ENCODE measurements at places on chromosomes 2 and 18.

DNA sequence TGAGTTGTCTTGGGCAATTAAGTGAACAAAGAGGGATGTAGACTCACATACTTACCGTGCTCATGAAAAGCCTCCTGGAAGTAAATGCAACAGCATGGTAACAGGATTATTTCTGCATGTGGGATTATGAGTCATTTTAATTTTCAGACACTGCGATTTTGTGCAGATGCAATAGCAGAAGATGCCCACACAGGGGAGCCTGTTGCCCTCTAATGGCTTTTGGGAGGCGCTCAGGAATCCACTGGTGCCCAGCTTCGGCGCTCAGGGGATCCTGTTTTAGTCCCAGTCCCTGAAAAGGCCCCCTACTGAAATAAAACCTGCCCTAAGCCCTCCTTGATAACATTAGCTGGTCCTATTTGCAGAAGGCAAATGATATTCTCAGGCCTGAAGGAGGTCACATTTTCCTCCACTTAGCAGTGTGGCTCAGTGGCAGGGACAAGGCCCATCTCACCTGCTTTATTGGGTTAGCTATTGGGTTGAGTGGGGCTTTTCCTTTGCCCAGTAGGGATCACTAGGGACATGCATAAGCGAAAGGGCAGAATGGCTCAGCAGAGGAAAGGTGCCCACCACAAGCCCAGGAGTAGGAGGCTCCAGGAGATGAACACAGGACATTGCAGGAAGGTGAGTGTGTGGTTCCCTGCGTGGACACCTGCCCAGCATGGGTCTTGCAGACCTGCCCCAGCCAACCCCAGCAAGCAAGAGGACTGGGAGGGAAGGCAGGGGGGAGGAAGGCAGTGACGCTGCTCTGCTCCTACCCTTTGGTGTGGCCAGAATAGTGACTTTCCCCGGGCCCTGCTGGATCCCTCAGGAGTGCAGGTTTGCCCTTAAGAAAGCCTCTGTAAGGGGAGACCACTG lies 26.5 kb upstream of the KCNS3 start:
- DNase-seq = no peak

- no peak for DNase-seq
Observed at GRCh38 chr2:10305254-10305635, 2.5 kb downstream of the HPCAL1 start.

DNA sequence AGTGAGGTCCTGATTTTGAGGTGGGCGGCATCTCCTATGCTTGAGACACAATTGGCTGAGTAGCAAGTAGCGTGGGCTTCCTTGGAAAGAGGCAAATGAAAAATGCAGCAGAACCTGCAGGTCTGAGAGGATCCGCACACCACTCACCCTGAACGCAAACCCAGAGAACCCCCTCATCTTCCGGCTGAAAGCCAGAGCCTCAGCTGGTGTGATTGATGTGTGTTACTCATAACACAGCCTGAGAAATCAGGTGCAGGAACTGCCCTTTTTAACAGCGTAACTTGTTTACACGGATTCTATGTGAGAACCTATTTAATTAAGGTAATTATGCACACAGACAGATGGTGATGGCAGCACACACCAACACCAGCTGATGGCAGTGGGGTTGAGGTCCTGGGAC lies 123.4 kb downstream of the MRO start:
- no peak for DNase-seq

GRCh38 chr2:237289139-237289538 lies 124.8 kb downstream of the COL6A3 start:
- DNase-seq = no peak

GRCh38 chr2:127083819-127084503 lies 23.0 kb downstream of the BIN1 start:
- DNase-seq = no peak

- DNase-seq = no peak
Observed at GRCh38 chr2:174632841-174633622, 35.4 kb upstream of the WIPF1 start.

DNA sequence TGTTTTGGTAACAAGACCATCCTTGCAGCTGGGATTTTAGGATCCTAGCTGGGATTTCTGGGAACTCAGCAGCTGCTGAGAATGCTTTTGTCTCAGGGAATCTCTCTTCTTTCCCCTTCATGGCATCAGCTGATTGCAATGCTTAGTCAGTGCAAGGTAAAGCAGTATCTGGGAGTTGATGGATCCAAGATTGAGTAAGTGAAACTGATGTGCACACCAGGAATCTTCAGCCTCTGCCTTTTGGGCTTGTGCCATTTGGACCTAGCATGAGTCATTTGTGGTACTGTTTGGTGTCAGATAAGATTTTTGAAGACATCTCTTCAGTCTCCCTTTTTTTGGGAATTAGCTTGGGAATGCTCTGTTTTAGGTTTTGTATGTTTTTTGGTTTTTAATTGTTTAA lies 363.3 kb upstream of the TFPI start:
- DNase-seq = no peak

GRCh38 chr2:102619414-102620319 lies at the start of gene SLC9A2:
Gene SLC9A2, plus strand, starts transcription at chr2:102619553. Its CDS starts 296 bp downstream, at chr2:102619849.
- no peak for DNase-seq

GRCh38 chr2:239726091-239726591 lies 299.0 kb downstream of the NDUFA10 start:
- DNase-seq = no peak

- DNase-seq = no peak
Observed at GRCh38 chr2:207674826-207675225, 36.6 kb upstream of the CCNYL1 start.

GRCh38 chr2:64493788-64494187 lies 30.3 kb upstream of the AFTPH start:
- DNase-seq = no peak

GRCh38 chr2:15260196-15260595 lies 300.9 kb downstream of the NBAS start:
- no peak for DNase-seq

GRCh38 chr18:3504637-3505036 lies 54.7 kb downstream of the TGIF1 start:
- no peak for DNase-seq

DNA sequence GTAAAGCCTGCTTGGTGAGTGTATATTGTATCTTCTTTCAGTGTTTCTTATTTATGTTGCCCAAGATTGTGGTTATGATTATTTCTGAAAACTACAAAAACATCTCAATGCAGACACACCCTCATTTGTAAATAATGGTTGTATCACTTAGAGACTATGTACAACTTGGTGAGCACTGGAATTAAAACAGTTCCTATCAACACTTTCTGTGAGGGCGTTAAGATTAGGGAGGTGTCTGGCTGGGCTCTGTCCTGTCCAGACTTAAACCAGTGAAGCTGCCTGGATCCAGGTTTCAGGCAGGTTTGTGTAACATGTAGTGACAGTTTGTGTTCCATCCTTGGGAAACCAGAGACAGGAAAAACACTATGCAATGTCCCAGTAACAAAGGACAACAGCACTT lies 49.7 kb downstream of the CTAGE1 start:
- DNase-seq = no peak

- no peak for DNase-seq
Observed at GRCh38 chr2:47267711-47268086, 112.6 kb upstream of the STPG4 start.

GRCh38 chr2:37326285-37326684 lies 1.7 kb upstream of the PRKD3 start:
- no peak for DNase-seq

- no peak for DNase-seq
Observed at GRCh38 chr2:143936848-143937722, 582.8 kb downstream of the ZEB2 start.

GRCh38 chr18:7520200-7520785 lies 46.8 kb upstream of the PTPRM start:
- no peak for DNase-seq

GRCh38 chr18:14921031-14921430 lies 173.1 kb downstream of the ANKRD30B start:
- DNase-seq = no peak

- DNase-seq = no peak
Observed at GRCh38 chr2:49069829-49070228, 84.5 kb downstream of the FSHR start.

- no peak for DNase-seq
Observed at GRCh38 chr2:10940596-10940995, 28.9 kb downstream of the KCNF1 start.

DNA sequence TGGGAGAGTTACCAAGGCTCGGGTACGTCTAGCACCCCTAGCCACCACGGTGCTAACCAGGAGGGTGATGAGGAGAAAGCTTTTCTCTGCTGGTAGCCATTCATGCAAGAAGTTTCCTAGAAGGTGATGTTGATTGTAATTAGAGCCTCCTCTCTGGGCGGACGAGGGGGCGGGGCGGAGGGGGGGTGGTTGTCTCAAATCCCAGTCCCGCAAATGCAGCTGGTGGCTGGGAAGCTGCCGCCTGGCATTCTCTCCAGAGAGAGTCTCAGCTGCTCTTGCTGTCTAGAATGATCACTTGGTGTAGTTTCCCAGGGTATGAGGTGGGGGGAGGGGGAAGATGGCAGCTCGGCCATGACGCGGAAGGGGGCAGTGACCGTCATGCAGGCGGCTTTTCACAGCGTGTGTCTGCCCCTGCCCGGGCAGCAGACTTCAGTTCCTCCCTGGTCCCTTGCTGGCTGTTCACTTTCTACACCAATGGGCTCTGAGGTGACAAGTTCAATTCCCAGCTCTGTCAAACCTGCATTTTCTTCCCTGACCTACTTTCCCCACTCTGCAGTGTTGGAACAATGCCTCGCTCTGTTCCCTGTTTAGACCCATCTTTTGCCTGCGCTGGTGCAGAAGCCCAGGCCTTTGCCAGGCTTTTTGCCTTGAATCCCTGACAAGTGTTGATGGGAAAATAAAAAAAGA lies 61.5 kb upstream of the KLF7 start:
- DNase-seq = no peak

DNA sequence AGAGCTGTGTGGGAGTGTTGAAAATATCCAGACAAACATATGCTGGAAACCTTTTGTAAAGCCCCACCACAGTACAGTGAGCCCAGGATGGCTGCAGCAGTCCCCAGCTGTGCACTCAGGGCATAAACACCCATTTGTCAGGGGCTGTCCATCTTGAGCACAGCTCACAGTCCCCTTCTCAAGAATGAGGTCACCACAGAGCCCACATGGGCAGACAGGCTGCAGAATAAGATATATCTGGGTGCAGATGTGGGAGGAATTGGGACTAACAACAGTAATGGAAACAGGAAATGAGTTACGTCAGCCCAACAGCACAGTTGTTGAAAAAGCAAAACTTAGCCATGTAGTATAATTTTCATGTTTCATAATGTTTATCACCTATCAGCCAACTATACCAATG lies 219.6 kb downstream of the ETAA1 start:
- DNase-seq = no peak

GRCh38 chr2:182301093-182301492 lies 125.7 kb downstream of the PDE1A start:
- DNase-seq = no peak

- DNase-seq = no peak
Observed at GRCh38 chr2:241368643-241369042, 12.6 kb downstream of the FARP2 start.

GRCh38 chr2:72676341-72677025 lies 149.3 kb downstream of the EXOC6B start:
- DNase-seq = no peak

DNA sequence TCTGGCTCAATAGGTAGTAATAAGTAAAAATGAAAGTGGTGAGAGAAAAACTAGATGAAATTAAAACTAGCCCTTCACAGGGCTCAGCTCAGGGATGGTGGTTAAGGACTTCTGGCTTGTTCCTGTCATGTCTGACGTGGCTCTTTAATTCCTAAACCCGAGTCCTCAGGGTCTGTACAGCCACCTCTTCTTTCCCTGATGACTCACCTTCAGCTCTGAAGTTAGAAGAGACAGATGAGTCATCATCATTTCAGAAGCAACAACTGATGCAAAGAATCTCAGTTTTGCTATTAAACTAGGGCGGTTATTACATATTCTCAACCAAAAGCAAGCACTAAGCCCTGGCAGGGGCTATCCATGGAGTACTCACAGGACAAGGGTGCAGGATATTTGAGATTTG lies 24.0 kb upstream of the ITGB6 start:
- DNase-seq = peak; percentile 52

GRCh38 chr2:232234922-232235615 lies 143.5 kb upstream of the ALPP start:
- no peak for DNase-seq

GRCh38 chr2:224174521-224174920 lies 135.4 kb upstream of the SERPINE2 start:
- DNase-seq = no peak

GRCh38 chr2:96239745-96240264 lies 26.0 kb downstream of the TMEM127 start:
- no peak for DNase-seq

DNA sequence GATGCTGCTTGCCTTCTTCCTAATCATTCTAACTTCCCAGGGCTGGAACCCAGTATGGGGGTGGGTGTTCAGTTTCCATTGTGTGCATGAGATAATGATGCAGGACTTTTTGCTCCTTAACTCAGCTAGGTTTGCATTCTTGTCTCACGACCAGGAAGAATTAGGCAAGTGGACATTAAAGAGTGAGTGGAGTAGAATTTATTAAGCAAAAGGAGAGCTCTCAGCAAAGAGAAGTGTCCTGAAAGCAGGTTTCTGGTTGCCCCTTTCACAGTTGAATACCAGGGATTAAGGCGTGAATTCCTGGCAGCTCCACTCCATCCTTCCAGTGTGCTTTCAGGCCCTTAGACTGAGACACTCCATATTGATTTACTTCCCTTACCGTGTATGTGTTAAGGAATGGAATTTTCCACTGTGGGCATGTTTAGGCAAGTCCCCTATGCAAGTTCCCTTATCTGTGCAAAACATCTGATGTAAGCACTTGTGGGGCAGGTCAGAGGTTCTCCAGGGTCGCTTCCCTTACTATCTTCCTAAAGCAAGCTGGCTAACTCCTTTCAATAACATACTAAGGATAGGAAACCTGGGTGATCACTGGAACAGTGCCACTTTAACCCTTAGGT lies 126.5 kb downstream of the GPR39 start:
- no peak for DNase-seq

- no peak for DNase-seq
Observed at GRCh38 chr18:47809420-47809819, 121.0 kb downstream of the SMAD2 start.

- no peak for DNase-seq
Observed at GRCh38 chr2:69931832-69932595, 17.1 kb downstream of the MXD1 start.

- no peak for DNase-seq
Observed at GRCh38 chr2:20582600-20583221, 68.2 kb downstream of the HS1BP3 start.

DNA sequence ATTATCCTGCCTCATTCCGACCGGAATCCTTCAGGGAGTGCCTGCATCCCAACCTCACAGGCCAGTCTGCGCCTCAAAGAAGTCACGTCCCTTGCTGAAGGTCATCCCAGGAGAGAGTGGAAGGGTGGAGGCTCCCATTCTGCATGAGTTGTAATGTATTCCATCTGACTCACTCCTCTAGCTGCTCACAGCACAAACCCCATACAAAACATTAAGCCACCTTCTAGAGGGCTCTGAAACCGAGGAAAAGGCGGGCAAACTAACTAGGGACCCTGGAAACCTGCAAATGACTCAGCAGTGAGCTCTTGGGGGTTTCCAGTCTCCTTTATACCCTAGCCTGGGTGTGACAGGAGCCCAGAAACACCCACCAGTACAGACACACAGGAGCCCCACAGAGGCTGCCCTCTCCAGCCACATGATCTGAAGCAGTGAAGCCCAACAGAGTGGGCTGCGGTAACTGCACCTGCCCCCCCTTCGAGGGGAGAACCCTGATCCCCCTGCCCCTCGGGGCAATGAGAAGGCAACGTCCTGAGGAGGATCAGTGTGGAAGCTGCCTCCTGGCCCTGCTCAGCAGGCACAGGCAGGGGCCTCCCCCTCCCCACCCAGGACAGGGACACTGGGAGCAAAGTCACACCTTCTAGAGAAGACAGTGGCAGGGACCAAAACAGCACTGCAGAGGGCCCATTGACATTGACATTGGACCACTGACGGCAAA lies 69.3 kb upstream of the SNTG2 start:
- no peak for DNase-seq
